ENCODE measurements at places on chromosomes 4 and X. TPM values are rescaled to one million over a fixed set of nuclear protein-coding genes. Genes with fewer than 3 reads are reported as not detected.

Gene NUP62CL
- total RNA-seq: 0.88 TPM

Gene CLCN5
- 1.9 TPM for total RNA-seq

Gene BGN
- total RNA-seq: 209 TPM

Gene FGA
- total RNA-seq: 2.1 TPM

Gene ADH1A
- 1.3 TPM for total RNA-seq

Gene HTN3
- total RNA-seq: not detected

DNA sequence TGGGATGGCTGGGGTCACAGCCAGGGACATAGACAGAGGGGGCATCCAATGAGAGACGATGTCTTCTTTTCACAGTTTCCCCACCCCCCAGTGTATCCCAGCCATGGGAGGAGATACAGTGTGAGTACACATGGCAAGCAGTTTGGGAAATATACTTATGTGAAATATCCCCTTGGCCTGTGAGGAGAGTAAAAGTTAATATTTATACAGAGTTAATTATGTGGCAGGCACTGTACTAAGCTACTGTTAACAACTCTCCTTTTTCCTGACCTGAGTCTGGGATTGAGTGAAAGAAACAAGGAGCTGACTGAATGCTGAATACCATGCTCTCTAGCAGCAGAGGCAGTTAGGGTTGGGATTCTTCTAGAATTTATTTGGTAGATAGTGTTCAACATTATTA, 35.3 kb downstream of the HCCS start:
- DNase-seq: no peak

DNA sequence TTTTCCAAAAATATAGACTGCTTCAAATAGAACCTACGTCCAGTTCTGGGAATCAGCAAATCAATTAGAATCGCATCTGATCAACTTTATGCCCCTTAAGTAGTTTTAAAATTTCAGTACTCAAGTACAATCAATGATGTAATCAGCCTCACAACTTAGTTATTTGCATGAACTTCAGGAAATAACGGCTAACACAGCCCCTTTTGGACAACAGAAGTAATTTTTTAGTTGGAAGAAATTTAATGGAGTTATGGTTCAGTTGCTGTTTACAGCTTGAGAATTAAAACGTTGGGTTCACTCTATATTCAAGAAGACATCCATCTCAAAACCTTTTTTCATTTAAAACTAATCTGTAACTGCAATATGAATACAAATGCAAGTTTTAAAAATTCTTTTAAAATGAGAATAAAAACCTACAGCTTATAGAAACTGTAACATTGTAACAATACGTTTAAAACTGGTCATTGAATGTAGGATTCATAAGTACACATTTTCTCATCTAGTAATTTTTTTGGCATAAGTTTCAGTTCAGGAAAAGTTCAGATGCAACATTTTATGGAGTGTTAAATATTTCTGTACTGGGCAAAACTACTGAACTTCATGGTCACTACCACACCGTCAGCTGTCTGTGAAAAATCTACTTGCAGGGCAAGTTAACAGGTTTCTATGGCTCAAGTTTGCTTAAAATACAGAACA, 956 bp downstream of the TAPT1 start:
- no peak for DNase-seq

GRCh38 chr4:99506781-99507180, 4.0 kb upstream of the C4orf17 start:
- DNase-seq: no peak

- DNase-seq: no peak
Measured at GRCh38 chrX:828411-828959, 197.9 kb downstream of the SHOX start.

GRCh38 chr4:39279416-39279815, 86.7 kb downstream of the RFC1 start:
- DNase-seq: no peak

- no peak for DNase-seq
Measured at GRCh38 chrX:427812-428725, 41.4 kb upstream of the PPP2R3B start.
